ENCODE measurements at places on chromosomes 11 and 22.

- DNase-seq = no peak
Observed at GRCh38 chr11:80816454-80816847, 1375.6 kb upstream of the TENM4 start.

GRCh38 chr11:103888541-103888951 lies 147.9 kb upstream of the DDI1 start:
- no peak for DNase-seq

- DNase-seq = peak; percentile 73
Observed at GRCh38 chr22:36384766-36385481, 2.8 kb downstream of the MYH9 start.

- DNase-seq = no peak
Observed at GRCh38 chr22:27087051-27087450, 429.7 kb downstream of the MIAT start.

DNA sequence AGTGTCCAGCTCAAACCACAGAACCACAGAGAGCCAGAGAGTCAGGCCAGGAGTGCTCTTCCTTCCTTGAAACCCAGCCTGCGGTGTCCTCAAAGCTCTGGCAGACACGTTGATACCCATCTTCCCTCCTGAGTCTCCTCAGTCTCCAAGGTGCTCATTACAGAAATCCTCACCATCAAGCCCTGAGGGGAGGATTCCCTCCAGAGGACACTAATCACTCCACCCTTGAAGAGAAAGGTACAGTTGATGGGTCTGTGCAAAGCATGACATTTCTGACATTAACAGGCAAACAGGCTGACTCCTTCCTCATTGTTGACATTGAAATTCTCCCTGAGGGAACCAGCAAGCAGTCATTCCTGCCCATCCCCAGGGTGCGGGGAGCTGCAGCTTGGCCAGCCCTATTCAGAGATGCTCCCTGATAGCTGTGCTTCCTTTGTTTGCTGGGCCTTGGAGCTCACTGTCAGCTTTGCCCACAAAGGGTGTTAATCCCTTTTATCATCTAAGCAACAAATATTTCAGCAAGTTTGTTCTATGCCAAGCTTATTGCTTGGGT lies 101.7 kb upstream of the CSNK2A3 start:
- no peak for DNase-seq

All from CD4-positive, alpha-beta T cell treated with Interleukin-4 for 1 hour (primary cell).